ENCODE measurements at places on chromosomes 5 and 9.

DNA sequence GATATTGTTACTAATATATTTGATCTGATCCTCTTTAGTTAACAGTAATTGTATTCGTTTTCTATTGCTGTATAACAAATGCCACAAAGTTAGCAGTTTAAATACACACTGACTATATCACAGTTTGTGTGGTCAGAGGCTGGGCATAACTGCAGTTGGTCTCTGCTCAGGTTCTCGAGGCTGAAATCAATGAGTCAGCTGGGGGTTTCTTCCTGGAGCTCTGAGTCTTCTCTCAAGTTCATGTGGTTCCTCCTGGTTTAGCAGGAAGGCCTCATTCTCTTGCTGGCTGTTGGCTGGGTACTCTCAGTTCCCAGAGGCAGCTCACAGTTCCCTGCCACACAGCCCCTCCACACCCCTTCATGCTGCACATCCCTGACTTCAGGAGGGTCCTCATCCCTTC, 20.7 kb downstream of the COL23A1 start:
- DNase-seq = no peak

DNA sequence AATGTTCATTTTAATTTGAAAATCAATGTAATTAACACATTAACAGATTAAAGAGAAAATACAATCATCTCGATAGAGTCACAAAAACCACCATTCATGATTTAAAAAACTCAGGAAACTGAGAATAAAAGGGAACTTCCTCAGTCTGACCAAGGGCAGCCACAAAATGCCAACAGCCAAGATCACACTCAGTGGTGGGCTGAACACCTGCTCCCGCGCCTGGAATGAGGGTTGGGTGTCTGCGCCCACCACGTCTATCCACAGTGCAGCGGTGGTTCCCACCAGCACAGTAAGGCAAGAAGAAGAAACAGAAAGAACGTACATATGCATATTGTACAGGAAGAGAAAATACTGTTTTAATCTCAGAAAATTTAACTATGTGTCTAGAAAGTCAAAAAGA, 11.7 kb upstream of the NSMF start:
- DNase-seq = no peak

- no peak for DNase-seq
Observed at GRCh38 chr9:2166203-2166602, 151.1 kb downstream of the SMARCA2 start.

DNA sequence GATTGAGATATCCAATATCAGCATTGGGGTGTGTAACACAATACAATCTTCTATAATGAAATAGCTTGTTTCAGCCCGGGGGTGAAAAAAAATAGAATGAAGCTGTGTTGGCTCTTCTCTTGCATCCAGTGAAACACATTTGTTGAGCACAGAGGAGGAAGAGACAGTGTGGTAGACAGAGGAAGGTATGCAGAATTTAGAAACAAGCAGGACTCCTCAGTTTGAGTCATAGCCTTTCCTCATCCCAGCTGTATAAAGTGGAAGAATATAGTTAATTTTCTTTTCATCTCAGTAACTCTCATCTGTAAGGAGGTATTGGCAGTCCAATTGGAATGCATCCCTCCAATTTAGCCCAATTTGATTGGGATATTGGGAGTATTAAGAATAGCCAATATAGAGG, 302.2 kb upstream of the VLDLR start:
- DNase-seq = no peak

DNA sequence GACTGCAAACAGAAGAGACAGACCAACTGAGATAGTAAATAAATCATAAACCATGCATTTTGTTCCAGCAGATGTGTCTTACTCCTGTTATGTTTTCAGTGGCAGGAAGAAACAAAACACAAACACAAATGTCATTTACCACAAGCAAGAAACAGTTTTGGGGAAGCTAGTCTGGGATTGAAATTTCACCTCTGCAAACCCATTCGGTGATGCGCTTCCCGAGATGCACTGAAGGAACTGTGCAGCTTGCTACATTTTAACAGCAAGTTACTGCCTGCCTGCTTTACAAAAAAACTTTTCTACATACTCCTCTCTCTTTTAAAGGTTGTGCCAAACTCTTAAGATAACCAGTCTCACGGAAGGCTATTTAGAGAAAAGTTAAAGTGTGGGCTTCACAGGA, 3.2 kb downstream of the MACROH2A1 start:
- no peak for DNase-seq

- no peak for DNase-seq
Observed at GRCh38 chr5:91388362-91388761, 5.2 kb upstream of the ARRDC3 start.

DNA sequence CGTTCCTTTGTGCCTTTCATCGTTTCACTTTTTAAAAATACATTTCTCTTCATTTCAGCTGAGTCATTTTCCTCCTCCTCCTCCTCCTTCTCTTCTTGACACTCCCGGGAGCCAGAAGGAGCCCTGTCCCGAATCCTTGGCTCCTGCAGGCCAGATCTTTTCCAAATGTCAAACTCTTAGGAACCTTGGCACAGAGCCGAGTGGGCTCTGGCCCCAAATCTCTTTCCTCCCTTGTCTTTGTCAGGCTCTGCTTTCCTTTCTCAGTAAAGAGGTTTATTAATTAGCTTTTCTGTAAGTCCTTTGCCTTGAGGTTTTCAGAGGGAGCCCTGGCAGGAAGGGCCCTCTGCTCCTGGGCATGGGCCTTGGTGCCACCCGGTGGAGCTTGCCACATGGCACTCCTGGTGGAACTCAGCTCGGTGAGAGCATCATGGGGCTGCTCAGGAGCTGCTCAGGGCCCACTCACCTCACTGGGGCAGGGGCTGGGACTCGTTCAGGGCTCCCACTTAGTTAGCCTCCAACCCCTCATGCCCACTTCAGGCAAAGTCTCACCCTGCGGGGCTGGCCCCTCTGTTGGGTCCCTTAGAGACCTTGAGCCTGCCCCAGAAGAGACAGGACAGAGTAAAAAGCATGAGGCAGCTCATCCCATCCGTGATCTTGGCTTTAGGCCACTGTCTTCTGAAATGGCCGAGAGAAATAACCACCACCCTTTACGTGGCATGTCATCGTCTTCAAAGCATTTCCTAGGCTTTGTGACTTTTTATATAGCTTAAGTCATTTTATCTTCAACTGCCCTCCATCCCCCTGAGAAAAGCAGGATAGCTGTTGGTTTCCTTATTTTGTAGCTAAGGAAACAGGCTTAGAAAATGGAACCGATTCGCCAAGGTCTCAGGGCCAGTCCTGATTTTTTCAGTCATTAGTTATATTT, 17.1 kb downstream of the STC2 start:
- DNase-seq = peak; percentile 67

GRCh38 chr5:82821846-82822633, 255.2 kb downstream of the TMEM167A start:
- DNase-seq = no peak

GRCh38 chr9:104944356-104944755, 16.4 kb upstream of the ABCA1 start:
- no peak for DNase-seq

GRCh38 chr5:40945111-40945510, 35.8 kb downstream of the C7 start:
- DNase-seq = no peak

- DNase-seq = no peak
Observed at GRCh38 chr5:122967085-122967484, 69.4 kb downstream of the PPIC start.

DNA sequence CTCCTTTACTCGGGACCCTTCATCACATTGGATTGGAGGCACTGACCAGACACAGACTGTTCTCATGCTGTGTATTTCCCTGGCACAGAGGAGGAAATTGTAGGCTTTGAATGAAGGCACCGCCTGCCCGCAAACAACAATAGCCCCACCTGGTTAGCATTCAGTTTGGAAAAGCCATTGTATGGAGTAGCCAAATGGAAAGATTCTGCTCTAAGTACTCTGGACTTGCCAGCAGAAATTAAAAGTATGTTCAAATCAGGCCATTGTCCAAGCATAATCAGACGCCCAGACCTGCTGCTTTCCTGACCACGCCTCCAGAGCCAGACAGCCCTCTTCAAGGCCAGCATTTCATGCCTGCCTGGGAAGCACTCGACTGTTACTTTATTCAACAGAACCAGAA, 8.0 kb upstream of the SEMA4D start:
- DNase-seq = no peak

- DNase-seq = no peak
Observed at GRCh38 chr5:25005431-25005830, 360.7 kb upstream of the CDH10 start.

GRCh38 chr5:177369645-177370440, 12.1 kb downstream of the RGS14 start:
- no peak for DNase-seq

GRCh38 chr5:98930972-98931762, 2.4 kb upstream of the CHD1 start:
- no peak for DNase-seq

- DNase-seq = no peak
Observed at GRCh38 chr5:92923885-92924284, 657.1 kb downstream of the NR2F1-AS1 start.

- DNase-seq = no peak
Observed at GRCh38 chr9:122835313-122835731, 6.9 kb upstream of the PDCL start.

GRCh38 chr5:17925276-17925675, 291.0 kb downstream of the TAF11L14 start:
- DNase-seq = no peak

DNA sequence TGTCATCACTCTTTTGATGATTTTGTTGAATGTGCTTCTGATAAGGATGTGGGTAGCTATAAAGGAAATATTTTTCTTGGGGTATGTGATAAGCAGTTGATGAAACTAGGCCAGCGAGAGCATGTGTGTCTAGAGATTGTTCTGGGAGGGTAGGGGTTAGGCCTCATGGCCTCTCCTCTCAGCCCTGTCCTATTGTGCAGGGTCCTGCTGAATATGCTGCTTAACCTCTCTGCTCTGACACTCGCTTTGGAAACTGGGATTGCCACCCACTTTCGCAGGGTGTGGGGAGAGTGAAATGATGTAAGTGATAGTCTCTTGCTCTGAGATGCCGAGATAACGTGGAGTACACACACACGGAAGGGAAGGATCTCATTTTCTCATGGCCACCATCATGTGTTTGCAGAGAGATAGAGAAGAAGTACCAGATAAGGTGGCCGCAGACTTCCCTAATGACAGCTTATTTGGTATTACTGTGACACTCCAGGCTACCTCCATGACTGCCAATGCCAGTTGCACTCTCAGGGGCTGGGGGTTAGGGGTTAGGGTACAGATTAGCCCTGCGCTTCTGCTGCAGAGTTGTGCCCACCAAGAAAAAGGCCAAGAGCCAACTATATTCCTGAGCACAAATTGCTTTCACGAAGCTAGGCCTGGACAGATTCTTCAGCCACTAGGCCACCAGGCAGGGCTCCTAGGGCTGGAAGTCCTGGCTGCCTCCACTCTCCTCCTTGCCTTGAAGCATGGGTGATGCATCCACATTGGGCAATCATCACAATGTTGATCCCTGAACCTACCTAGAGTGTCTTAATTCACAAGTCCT, 25.2 kb upstream of the TNFAIP8 start:
- no peak for DNase-seq

DNA sequence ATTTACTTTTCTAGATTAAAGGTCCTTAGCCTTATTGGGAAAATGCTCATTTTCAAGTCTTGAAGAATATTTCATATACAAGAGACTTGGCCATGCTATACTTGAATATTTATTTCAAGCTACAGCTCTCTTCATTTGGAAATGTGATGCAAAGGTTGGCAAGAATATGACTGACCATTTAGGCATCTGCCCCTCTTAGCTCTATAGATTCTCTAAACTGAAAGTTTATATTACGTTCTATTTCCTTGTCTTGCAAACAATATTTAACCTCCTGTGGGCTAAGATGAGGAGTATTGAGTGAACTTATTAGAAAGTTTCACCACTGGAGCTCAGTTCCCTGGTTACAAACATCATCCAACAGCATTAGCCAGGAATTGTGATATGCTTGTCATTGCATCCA, 593.1 kb downstream of the MAT2B start:
- DNase-seq = no peak

- no peak for DNase-seq
Observed at GRCh38 chr9:5721279-5722087, 92.6 kb downstream of the RIC1 start.

DNA sequence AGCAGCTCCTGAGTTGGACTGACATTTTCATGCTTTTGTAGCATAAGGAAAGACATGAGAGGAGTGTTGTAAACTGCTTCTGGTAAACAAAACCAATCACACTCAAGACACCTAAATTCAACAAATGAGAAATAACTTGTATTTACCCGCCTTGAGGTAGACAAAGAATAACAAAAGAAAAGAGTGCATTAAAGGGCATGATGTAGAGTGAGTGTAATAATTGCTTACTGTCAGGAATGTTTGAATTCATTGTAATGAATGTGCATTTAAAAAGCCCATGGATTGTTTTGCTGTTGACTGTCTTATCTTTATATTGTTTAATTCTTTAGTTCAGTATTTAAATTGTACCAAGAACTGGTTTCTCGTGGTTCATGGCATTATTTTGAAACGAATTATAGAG, 61.8 kb downstream of the KDM4C start:
- no peak for DNase-seq

- no peak for DNase-seq
Observed at GRCh38 chr9:35490155-35490909, 421 bp downstream of the RUSC2 start.

GRCh38 chr5:98847054-98847453, 73.6 kb downstream of the RGMB start:
- no peak for DNase-seq

DNA sequence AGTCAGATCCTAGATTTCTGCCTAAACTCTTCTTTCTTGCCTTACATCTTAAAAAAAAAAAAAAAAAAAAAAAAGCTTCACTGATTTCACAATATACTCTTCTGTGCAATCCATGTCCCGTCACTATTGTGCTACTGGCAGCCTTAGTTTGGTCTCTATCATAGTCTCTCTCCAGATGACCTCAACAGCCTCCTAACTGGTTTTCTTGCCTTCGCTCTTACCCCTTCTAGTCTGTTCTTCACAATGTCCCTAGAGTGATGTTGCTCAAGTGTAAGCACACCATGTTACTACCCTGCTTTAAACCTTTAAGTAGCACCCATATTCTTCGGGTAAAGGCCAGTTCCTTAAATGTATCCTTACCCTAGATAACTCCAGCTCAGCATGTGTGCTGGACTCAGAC, 25.8 kb downstream of the CD180 start:
- no peak for DNase-seq

DNA sequence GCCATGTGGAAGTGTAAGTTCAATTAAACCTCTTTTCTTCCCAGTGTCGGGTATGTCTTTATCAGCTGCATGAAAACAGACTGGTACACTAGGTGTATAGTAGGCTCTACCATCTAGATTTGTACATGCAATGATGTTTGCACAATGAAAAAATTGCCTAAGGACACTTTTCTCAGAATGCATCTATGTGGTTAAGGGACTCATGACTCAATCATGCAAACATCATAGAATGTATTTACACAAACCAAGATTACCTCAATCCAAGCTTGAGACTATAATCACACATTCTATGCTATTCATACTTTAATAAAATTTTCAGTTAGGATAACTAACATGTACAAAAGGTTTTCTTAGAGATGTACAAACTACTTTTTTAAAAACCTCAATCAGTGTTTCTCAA, 1164.5 kb downstream of the CDH12 start:
- no peak for DNase-seq

All from AG20443 (cell line).